ENCODE measurements at places on chromosomes 6 and 20. TPM values are rescaled to one million over a fixed set of nuclear protein-coding genes. Genes with fewer than 3 reads are reported as not detected.
A peak's percentile ranks its signal among the peaks of the same experiment; 100 is the strongest.

GRCh38 chr20:57312138-57312537 lies 17.5 kb upstream of the SPO11 start:
- no peaks in the 10 kb centered on the region for H3K27me3 ChIP-seq
- no peak overlapping the region for H3K27ac ChIP-seq
- H3K4me1 ChIP-seq: no peaks in the 10 kb centered on the region
- H3K36me3 ChIP-seq: no peaks in the 10 kb centered on the region

- no peaks in the 10 kb centered on the region for H3K27me3 ChIP-seq
- DNase-seq: no peak
- no peaks in the 10 kb centered on the region for H3K4me1 ChIP-seq
- H3K36me3 ChIP-seq: peaks cover 34% of the 10 kb centered on the region
- no peak overlapping the region for H3K27ac ChIP-seq
Observed at GRCh38 chr6:125270380-125270779, 31.4 kb downstream of the HDDC2 start.

DNA sequence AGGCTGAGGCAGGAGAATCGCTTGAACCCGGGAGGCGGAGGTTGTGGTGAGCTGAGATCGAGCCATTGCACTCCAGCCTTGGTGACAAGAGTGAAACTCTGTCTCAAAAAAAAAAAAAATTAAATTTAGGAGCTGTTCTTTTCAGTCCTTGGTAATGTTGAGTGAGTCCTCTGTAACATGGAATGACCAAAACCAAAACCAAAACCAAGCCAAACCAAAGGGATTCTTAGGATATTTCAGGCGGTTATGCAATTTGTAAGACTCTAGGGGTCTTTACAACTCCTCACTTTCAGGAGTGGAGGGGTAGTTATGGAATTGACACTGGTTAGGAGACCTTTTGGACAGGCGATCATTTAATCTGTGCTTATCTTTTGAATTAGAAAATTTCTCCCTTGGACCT lies 15.8 kb downstream of the TIAM2 start:
- no peaks in the 10 kb centered on the region for H3K36me3 ChIP-seq
- no peak overlapping the region for H3K4me3 ChIP-seq
- no peak overlapping the region for H3K27ac ChIP-seq

- H3K36me3 ChIP-seq: peaks cover 37% of the 10 kb centered on the region
- H3K27me3 ChIP-seq: no peaks in the 10 kb centered on the region
- H3K27ac ChIP-seq: peak overlapping the region; percentile 46
- peak overlapping the region; percentile 6 for H3K4me3 ChIP-seq
Observed at GRCh38 chr6:31351401-31352309, 5.3 kb downstream of the HLA-B start.

DNA sequence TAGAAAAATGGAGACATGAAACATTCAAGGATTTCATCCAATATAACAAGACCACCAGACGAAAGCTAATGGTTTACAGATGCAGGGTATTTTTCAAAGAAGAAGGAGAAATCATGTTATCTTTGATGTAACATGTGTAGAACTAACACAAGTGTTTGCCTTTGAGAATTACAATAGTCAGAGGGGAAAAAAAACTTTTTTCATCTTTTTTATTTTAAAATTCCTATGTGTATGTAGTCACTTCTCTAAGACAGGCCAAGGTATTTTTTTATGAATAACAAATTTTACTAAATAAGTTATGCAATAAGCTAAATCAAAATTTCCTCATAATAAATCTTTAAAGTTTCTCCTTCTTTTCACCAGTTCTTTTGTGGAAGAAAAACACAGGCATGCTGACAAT lies 161.4 kb downstream of the PDE7B start:
- peaks cover 2% of the 10 kb centered on the region for H3K27me3 ChIP-seq
- H3K27ac ChIP-seq: no peak overlapping the region
- H3K36me3 ChIP-seq: no peaks in the 10 kb centered on the region
- no peak for DNase-seq
- H3K4me3 ChIP-seq: no peak overlapping the region

DNA sequence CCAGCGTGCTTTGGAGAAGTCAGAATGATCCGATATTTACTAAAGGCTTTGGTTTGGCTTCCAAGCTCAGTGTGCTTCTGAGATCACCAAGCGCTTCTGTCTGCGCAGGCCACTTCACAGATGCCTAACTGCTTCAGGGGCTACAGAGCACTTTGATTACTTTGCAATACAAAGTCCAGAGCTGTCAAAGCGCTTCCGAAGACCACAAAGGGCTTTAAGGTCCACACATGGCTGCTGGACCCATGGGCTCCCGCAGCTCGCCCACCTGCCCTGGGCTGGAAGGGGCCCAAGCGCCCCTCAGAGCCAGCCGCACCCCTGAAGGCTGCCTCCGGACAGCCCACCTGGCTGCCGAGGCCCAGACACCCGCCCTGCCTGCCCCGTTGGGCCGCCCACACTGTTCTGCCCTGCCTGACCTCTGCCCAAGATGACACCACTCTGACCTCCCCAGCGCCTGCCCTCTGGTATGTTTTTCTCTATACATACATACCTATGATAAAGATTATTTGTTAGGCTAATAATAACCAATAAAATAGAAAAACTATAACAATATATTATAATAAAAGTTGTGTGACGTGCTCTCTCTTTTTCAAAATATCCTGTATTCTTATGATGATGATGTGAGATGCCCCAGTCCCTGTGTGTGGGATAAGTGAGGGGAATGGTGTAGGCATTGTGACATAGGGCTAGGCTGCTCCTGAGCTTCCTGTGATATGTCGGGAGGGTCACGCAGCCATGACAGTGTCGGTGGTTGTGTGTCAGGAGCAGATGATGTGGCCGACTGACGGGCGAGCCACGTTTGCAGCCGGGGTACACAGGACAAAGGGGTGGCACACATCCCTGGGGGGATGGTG lies 22.6 kb downstream of the DYNLT1 start:
- H3K27me3 ChIP-seq: no peaks in the 10 kb centered on the region
- peaks cover 29% of the 10 kb centered on the region for H3K36me3 ChIP-seq
- peak overlapping the region; percentile 67 for H3K27ac ChIP-seq
- H3K4me3 ChIP-seq: no peak overlapping the region
- no peak for DNase-seq

DNA sequence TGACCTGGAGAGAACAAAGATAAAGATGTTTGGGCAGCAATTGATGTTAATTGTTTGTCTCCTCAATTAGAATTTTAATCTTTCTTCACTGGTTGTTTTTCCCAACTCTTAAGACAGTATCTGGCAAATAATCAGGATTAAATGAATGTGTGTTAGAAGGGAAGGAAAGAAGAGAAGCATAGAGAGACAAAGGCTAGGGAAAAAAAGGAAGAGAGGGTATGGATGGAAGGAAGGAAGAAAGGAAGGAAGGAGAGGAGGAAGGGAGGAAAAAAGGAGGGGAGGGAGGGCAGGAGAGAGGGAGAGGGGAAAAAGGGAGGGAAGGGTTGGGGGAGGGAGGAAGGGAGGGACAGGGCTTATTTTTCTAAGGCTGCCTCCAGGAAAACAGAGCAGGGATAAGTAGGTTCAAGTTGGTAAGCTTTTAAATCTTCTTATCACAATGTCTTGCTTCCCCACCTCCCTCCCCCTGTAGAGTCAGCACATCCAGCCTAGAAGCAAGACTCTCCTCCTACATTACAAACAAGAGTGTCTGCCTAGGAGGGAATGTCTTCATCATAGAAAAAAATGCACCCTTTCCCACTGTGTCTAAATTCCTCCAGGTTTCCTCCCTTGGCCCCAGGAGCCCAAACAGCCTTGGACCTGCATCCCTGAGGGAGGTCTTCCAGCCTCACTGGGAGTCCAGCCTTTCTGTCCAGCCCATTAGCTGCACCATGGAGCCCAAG lies 447.8 kb upstream of the JARID2 start:
- peaks cover 9% of the 10 kb centered on the region for H3K4me1 ChIP-seq
- H3K36me3 ChIP-seq: no peaks in the 10 kb centered on the region

- no peaks in the 10 kb centered on the region for H3K27me3 ChIP-seq
- H3K27ac ChIP-seq: no peak overlapping the region
- H3K4me1 ChIP-seq: peaks cover 39% of the 10 kb centered on the region
- no peak overlapping the region for H3K4me3 ChIP-seq
Observed at GRCh38 chr6:157867981-157868380, 44.9 kb downstream of the SNX9 start.

DNA sequence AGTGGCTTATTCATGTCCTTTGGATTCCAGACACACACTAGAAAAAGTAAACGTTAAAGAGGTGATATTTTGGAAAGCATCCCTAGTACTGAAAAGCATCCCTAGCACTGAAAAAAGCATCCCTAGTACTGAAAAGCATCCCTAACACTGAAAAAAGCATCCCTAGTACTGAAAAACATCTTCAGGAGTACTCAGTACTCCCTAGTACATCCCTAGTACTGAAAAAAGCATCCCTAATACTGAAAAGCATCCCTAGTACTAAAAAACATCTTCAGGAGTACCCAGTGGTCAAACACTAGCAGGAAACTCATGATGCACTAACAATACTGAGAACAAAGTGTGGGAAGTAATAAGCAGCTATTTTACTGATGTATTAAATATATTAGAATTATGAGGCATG lies 45.6 kb upstream of the SAMHD1 start:
- H3K27me3 ChIP-seq: no peaks in the 10 kb centered on the region
- no peak for DNase-seq

DNA sequence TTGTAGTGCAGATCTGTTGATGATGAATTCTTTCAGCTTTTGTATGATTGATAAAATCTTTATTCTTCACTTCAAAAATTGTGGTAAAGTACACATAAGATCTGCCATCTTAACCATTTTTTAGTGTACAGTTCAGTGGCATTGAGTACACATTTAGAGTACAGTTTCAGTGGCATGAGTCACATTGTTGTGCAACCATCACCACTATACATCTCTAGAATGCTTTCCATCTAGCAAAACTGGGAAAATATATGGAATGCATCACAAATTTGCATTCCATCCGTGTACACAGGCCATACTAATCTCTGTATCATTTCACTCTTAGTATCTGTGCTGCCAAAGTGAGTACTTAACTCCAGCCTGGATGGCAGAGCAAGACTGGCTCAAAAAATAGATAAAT lies 28.7 kb downstream of the SIRPD start:
- H3K4me3 ChIP-seq: no peak overlapping the region
- H3K4me1 ChIP-seq: peaks cover 9% of the 10 kb centered on the region
- H3K36me3 ChIP-seq: no peaks in the 10 kb centered on the region

GRCh38 chr20:434661-435419 lies 26.7 kb downstream of the RBCK1 start:
- H3K4me3 ChIP-seq: no peak overlapping the region
- H3K36me3 ChIP-seq: peaks cover 59% of the 10 kb centered on the region

- peak overlapping the region; percentile 71 for H3K27ac ChIP-seq
- peak; percentile 81 for DNase-seq
- H3K4me1 ChIP-seq: peaks cover 34% of the 10 kb centered on the region
- H3K4me3 ChIP-seq: no peak overlapping the region
- peaks cover 12% of the 10 kb centered on the region for H3K27me3 ChIP-seq
- H3K36me3 ChIP-seq: no peaks in the 10 kb centered on the region
Observed at GRCh38 chr6:45923831-45924391, 91.7 kb downstream of the CLIC5 start.

GRCh38 chr20:51312480-51312783 lies 230.1 kb downstream of the NFATC2 start:
- no peak for DNase-seq
- peaks cover 11% of the 10 kb centered on the region for H3K27me3 ChIP-seq
- no peak overlapping the region for H3K4me3 ChIP-seq
- H3K36me3 ChIP-seq: no peaks in the 10 kb centered on the region
- no peaks in the 10 kb centered on the region for H3K4me1 ChIP-seq

DNA sequence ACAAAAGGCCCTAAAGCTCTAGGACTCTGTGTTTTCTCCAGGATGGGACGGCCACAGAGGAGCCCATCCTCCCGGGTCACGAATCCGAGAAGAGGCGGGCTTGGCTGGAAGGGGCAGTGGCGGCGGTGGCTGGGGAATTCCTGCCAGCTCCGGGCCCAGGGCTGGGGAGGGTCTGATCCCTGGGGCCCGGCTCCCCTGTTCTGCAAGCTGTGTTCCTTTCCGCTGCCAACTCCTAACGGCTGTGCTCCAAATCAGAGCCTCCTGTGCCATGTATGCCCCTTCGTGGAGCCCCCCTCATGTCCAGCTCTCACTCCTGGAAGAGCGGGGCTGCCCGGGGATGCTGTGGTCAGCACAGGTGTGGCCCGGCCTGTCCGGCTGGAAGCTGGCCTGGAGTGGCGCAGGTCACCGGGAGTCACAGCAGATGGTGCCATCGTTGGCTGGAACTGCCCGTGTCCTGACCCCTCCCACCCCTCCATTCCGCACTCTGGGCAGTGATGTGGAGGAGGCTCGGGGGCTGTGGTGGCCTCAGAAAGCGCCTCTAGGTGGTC lies 88.2 kb upstream of the MPC1 start:
- H3K4me1 ChIP-seq: no peaks in the 10 kb centered on the region
- no peaks in the 10 kb centered on the region for H3K27me3 ChIP-seq
- no peak overlapping the region for H3K4me3 ChIP-seq
- no peaks in the 10 kb centered on the region for H3K36me3 ChIP-seq

- no peaks in the 10 kb centered on the region for H3K27me3 ChIP-seq
- H3K4me3 ChIP-seq: no peak overlapping the region
- no peaks in the 10 kb centered on the region for H3K4me1 ChIP-seq
- no peak overlapping the region for H3K27ac ChIP-seq
- H3K36me3 ChIP-seq: no peaks in the 10 kb centered on the region
Observed at GRCh38 chr20:36279776-36280175, 26.4 kb upstream of the DLGAP4 start.

GRCh38 chr20:20831794-20832193 lies 119.3 kb upstream of the RALGAPA2 start:
- no peaks in the 10 kb centered on the region for H3K36me3 ChIP-seq
- no peak overlapping the region for H3K4me3 ChIP-seq
- no peak for DNase-seq
- no peak overlapping the region for H3K27ac ChIP-seq
- H3K4me1 ChIP-seq: no peaks in the 10 kb centered on the region

GRCh38 chr6:89308525-89309395 lies 6.3 kb downstream of the GABRR2 start:
- peaks cover 2% of the 10 kb centered on the region for H3K27me3 ChIP-seq
- no peak for DNase-seq
- H3K27ac ChIP-seq: no peak overlapping the region
- H3K4me3 ChIP-seq: no peak overlapping the region

- no peak overlapping the region for H3K27ac ChIP-seq
- no peak overlapping the region for H3K4me3 ChIP-seq
- H3K36me3 ChIP-seq: no peaks in the 10 kb centered on the region
- no peak for DNase-seq
- H3K4me1 ChIP-seq: no peaks in the 10 kb centered on the region
Observed at GRCh38 chr6:129162605-129163004, 279.7 kb downstream of the LAMA2 start.

TPD52L2 gene
- total RNA-seq: 38.9 TPM

PGC gene
- not detected for total RNA-seq

SLC32A1 gene
- not detected for total RNA-seq

SRSF12 gene
- total RNA-seq: 0.15 TPM

HIVEP1 gene
- 43.6 TPM for total RNA-seq

CST5 gene
- not detected for total RNA-seq

CLPSL2 gene
- total RNA-seq: not detected
